AG09319 (cell line): ENCODE measurements at places on chromosomes 3 and 15.

DNA sequence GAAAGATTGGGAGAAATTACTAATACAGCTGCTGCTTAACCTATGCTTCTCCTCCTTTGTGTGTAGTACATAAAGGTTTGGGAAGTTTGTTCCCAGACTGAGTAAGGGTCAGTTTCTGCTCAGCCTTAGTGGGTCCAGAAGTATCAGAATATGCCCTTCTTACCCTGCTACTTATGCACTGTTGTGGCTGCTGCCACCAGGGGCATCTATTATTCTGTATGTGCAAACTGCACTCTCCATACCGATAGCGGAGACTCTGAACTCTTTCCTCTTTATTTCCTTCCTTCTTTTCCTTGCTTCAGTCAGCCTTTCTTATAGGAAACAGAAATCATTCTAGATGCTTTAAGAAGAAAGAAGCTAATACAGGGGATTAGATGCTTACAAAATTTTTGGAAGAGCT lies 4.0 kb downstream of the NEDD4 start:
- DNase-seq = no peak

- DNase-seq = no peak
Measured at GRCh38 chr3:136166507-136166906, 29.6 kb downstream of the MSL2 start.

- DNase-seq = no peak
Measured at GRCh38 chr3:186789554-186790260, 6.3 kb downstream of the EIF4A2 start.

DNA sequence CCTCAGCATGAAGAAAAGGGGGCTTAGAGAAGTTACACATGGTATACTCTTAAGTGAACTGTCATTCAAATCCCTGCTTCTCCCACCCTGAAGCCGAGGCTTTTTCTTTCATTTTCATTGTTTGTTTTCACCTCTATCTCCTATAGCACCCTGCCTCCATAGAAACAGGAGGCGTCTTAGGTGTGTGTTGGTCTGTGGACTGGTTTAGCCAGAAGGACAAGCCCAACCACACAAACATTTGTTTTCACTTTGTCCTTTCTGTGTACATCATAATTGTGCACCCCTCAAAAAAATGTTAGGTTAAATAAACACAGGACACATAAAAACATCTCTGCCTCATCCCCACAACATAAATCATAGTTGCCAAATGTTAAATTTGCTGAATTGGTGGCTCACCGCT lies 73.3 kb upstream of the UBE2E2 start:
- no peak for DNase-seq

DNA sequence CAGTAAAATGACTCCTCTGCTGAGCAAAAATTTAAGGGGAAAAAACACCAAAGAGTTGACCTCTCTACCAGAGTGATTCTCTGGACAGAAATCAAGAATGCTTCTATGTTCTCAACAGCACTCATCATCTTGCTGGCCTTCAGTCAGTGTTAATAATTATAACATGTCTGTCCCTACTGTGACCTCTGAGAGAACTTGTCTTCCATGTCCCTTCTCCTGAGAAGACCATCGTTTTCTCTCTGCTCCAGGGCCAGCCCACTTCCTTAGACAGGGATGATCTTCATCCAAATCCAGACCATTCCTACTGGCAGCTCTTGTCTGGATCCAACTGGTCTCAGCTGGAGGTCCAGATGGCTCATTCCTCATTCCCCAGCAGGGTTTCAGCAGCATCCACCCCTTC lies 139.0 kb upstream of the NECTIN3 start:
- peak; percentile 5 for DNase-seq

DNA sequence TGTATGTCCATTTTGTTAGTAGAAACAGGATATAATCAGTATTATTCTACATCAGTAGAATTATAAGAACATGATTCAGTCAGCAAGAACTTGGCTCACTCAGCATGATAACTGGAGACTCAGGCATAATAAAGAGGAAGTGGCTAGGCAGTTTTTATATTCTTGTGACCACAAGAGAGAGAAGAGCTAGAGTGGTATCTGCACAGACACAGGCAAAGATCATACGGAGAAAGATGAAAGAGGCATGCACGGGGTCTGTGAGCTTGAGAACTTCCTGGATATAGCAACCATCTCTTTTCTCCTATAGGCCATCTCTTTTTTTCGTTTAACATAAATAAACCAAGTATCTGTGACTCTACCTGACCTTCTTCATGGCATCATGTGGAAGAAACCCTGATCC lies 46.8 kb downstream of the MYO5A start:
- no peak for DNase-seq

DNA sequence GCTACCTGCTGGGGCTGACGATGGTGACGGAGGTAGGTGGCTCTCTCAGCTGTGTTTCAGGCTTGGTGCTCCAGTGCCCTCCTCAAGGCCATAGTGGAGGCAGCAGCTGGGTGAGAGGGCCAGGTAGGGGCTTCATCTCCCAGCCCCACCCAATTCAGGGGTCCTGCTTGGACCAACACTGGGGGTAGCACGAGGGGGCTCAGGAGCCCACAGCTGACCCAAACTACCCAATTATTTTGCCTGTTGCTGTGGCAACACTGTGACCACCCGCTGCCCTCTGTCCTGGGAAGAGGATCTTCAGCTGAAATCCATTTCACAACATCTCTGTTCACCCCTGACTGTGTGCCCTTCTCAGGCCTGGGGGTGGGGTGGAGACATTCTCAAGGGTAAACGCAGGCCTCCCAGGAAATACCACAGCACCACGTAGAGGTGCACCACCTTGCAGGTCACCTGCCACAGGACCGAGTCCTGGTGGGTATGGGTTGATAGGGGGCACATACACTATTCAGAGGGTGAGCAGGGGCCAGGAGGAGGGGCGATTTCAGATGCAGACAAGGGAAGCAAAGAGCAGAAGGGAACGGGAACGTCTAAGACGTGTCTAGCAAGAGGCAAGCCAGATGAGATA lies 62.7 kb downstream of the GRIP2 start:
- DNase-seq = no peak

DNA sequence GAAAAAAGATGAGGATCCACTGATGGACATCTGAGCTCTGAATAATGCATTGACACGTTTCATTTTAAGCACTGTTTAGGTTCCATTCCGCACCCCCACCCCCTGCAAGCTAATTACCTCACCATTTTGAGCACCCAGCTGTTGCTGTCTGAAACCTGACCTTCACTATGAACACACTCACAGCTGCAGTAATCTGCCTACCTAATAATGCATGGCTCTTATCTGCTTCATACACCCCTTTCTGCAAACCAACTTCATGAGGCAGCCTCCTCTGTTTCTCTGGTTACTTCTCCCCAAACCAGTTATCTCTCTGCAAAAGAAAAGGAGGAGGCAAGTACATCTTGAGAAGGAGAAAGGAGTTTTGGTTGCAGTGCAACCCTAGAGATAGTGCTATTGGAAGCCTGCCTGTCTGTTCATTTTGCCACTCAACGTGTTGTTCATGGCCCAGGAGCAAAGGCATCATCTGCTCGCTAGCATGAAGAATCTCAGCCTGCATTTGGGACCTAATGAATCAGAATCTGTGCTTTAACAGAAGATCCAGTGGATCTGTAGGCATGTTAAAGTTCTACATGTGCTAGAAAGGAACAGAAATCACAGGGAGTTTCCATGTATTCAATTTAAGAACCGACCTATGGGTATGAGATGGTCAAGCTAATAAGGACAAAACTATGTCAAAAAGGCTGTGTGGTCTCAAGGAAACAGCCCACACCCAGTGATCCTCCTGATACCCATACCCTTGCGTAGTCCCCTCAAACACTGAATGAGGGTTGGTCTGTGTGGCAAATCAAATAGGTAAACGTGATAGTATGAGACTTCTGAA lies 87.2 kb downstream of the MB21D2 start:
- DNase-seq = no peak

DNA sequence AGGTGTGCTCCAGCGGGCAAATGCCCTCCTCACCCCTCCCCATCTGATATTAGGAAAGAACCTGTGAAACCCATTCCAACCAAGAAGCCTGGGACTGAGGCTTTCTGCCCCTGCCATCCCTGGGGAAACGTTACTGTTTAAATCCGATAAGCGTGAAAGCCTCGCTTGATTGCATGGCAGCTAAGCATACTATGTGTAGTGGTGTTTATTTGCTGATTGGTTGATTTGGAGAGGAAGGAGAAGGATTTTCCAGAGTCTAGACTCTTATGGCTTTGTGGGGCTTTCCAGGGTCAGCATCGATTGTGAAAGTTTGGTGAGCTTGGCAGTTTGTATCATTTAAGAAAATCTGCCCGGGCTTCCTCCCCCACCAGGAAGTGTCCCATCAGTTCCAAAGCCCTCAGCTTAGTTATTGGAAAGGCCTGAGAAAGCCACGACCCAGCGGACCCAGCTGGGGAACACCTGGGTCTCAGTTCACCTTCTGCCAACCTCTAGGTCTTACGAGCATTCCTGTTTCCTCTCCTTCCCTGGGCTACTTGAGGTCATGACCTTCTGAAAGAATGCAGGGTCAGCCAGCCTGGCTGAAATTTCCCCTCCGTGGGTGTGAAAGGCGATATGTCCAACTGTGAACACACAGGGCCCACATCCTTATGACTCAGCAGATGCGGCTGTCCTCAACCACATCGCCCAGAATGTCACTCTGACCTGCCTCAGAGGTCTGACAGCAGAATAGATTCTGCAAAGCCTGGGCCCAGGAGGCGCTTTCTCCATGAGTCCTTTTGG lies 62.8 kb upstream of the HERC1 start:
- peak; percentile 45 for DNase-seq

GRCh38 chr3:49799761-49800160 lies at the start of gene CDHR4:
Gene CDHR4 (minus strand): TSS chr3:49799873. CDS start chr3:49799812, 61 bp downstream.
- peak; percentile 47 for DNase-seq

- DNase-seq = no peak
Measured at GRCh38 chr3:128854475-128854874, 24.9 kb upstream of the ACAD9 start.

DNA sequence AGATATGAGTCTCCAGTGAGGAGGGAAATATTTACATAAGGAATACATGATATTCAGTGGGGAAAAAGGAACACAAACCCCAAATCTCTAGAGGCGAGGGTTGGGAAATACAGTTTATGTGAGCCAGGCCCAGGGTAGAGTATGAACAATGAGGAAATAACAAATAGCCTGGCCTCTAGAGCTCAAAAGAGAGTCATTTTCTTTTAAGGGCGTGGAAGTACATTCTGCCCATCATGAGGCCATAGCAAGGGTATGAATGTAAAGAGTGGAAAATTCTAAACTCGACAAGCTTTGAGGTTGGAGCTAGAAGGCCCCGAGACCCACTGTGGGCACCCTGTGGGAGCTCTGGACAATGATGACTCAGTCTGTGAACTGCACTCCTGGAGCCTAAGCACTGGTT lies 27.8 kb upstream of the IGF2BP2 start:
- no peak for DNase-seq

- DNase-seq = no peak
Measured at GRCh38 chr15:67901922-67902321, 62.1 kb upstream of the RNU6-1 start.

DNA sequence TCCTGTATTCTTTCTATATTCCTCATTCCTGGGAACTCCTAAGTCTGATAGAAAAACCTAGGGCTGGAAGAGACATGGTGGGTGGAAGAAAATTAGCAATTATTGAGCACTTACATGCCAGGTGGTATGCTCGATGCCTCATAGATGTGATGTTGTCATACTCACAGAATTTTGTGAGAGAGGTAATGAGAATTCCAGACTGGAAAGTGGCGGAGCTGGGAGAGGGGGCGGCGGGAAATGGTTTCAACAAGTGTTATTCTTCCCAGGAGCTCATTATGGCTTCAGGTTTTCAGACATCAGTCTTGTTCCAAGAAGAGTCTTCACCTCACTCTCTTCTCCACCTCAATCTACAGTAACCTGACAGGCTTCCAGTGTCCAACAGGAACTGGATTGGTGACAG lies 16.2 kb downstream of the TIMP4 start:
- no peak for DNase-seq

DNA sequence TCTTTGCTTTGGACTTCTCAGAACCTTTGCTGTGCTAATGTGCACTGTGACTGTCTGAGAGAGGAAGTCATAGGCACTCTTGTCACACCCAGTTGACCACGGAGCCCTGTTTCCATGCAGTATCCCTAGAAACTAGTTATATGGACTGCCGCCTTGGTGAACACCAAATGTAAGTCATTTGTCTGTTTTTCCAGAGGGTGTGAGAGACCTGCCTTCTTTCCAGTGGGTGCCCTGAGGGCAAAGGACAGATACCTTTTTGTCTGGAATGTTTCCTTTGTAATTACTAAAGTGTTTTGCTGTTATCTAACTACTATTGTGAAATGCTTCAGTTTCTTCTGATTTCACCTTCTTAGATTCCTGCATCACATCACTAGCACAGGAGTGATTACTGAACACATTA lies 91.8 kb downstream of the LARS2 start:
- no peak for DNase-seq

DNA sequence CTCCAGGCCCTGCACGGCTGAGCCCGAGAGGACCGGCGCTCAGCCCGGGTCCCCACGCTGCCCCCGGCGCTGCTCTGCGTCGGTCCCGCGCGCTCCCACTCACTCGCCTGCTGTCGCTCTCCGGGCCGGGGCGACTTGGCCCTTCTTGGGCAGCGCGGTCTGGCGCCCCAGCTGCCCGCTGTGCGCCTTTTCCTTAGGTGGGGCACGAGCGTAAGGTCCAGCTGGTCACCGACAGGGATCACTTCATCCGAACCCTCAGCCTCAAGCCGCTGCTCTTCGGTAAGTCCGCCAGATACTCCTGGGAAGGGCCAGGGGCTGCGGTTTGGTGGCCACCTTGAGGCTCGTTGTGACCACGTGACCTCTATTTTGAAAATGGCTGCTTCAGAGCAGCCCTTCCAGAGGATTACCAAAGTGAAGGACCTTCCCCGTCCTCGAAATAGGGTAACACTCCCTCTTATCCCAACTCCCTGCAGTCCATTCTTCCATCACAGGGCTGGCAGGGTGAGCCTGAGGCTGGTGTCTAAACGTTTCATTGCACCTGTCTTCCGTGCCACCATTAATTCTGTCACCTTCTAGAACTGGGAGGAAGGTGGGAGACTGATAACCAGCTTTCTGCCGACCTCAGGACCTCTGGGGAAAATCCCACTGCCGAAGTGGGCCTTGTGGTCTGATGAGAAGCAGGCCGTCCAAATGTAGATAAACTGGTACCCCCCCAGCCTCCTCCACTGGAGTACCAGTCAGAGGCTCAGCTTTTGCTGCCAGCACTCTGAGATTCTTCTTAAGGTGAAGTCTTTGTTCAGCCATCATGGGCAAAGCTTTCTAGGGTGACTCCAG lies 812 bp downstream of the P4HTM start:
- no peak for DNase-seq

DNA sequence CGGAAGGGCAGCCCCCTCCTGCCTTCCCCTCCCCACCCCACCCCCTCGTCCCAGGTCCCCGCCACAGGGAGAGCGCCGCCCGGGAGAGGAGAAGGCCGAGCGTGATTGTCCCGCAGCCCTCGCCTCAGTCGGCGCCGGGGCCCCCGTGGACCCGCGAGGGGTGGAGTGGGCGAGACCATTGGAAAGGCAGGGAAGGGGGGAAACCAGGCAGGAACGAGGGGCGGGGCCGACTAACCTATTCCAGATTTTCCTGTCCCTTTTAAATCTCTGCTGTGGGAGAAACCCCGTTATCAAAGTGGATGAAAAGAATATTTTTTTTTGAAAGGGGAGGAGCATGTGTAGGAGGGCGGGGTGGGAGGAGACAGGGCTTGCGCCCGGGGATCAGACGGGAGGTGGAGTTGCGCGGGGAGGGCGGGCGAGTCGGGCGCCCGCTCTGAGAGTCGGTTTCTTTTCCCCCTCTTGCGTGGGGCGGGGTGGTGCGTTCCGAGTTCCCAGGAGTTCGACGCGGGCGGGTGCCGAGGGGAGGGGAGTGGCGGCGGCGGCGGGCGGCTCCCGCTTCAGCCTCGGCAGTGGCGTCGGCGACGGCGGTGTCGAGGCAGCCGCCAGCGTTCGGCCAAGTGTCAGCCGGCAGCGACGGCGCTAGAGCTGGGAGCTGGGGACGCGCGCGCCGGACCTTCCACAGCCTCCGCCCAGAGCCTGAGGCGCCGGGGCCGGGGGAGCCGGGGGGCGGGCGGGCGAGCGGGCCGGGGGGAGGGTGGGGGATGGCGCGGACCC lies at the start of gene NECTIN3:
TSS of gene NECTIN3 (plus strand) at position 560 of the 774 bp plus-strand sequence. CDS start at position 762, 202 bp downstream.
- DNase-seq = peak; percentile 99
